ENCODE measurements at places on chromosomes 7 and 10. TPM values are rescaled to one million over a fixed set of nuclear protein-coding genes. Genes with fewer than 3 reads are reported as not detected.

The LBX1 gene
- total RNA-seq: not detected

DNA sequence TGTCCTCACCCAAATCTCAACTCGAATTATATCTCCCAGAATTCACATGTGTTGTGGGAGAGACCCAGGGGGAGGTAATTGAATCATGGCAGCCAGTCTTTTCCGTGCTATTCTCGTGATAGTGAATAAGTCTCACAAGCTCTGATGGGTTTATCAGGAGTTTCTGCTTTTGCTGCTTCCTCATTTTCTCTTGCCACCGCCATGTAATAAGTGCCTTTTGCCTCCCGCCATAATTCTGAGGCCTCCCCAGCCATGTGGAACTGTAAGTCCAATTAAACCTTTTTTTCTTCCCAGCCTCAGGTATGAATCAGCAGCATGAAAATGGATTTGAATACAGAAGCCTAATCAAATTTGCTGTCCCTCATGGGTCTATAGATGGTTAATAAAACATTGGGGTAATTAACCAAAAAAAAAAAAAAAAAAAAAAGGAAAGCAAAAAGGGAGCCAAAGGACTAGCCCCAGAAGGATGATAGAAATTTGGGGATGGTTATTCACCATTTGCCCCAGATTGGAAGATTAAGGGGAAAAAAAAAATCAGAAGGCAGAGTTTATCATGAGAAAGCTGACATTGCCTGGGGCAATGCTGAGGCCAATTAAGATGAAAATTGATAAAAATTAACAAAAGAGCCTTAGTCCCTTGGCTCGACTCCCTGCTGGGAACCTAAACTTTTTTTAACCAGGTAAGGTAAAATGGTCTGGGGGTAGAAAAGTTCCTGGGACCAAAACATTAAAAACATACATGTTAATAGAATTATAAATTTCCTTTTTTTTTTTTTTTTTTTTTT is 27.6 kb downstream of the AVL9 start:
- no peak for DNase-seq

DNA sequence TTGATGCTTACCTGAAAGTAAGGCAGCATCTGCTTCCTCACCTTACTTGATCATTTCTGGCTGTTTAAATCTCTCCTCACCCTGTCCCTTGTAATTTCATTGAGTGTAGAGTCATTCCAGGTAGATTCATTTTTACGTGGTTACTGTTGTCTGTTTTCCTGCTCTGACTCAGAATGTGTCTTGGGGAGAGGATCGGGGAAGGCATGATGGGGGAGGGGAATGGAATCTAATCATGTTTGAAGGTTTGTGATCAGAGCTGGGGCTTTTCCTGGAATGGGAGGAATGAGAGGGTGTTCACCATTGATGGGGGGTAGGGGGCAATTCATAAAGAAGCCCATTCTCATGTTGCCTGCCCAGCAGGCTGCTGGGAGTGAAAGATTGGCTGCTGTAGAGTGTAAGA is 18.7 kb downstream of the SEC24C start:
- DNase-seq: no peak

DNA sequence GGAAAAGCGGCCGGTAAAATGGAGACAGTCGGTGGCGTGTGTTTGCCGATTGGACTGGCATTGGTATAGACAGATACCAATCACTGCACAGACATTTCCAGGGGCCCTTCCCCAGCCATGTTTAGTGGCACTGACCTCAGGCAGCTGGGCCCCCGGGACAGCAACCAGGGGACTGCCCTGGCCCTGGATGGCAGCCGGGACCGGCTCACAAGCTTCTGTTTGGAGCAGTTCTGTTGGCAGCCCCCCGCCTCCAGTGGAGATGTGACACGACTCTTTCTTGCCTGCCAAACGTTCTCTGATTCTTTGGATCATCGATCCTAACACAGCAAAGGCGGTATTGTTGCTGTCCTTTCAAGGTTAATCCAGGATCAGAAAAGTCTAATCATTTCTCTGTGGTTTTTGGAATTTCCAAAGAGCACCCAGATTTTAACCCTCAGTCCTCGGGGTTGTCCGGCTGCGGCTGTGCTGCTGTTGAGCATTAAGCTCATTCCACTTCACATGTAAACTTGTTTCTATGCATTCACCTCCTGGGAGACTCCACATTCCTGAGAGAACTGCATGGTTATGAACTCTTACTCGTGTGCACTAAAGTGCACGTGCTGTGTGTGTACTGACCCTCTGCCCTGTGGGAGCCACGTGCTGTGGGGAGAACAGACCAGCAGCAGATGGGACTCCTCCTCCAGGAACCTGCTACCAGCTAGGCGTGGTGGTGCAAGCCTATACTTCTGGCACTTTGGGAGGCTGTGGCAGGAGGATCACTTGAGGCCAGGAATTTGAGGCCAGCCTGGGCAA is 46.0 kb downstream of the FOXK1 start:
- no peak for DNase-seq

The HTR5A gene
- total RNA-seq: not detected

- DNase-seq: no peak
Observed at GRCh38 chr10:89589101-89589720, 53.8 kb upstream of the SLC16A12 start.

The SHH gene
- 4.5 TPM for total RNA-seq

- DNase-seq: no peak
Observed at GRCh38 chr7:4129481-4130122, 552.5 kb upstream of the FOXK1 start.

The VIPR2 gene
- not detected for total RNA-seq

DNA sequence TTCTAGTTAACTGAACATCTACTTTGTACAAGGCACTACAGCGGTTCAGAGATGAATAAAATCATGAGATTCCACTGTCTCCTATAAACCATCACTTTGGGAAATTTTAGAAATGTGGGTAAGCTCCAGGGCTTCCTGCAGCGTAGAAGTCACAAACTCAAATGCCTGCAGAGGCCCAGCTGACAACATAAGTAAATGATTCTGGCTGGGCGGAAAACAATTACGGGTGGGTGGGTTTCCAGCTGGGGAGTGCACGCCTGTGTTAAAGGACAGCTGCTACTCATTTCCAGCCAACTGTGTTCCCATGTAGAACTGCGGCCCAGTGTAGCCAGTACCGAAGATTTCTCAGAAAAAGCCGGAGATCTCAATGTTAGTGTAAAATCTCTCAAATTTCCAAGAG is 69.5 kb upstream of the ATRNL1 start:
- DNase-seq: no peak

DNA sequence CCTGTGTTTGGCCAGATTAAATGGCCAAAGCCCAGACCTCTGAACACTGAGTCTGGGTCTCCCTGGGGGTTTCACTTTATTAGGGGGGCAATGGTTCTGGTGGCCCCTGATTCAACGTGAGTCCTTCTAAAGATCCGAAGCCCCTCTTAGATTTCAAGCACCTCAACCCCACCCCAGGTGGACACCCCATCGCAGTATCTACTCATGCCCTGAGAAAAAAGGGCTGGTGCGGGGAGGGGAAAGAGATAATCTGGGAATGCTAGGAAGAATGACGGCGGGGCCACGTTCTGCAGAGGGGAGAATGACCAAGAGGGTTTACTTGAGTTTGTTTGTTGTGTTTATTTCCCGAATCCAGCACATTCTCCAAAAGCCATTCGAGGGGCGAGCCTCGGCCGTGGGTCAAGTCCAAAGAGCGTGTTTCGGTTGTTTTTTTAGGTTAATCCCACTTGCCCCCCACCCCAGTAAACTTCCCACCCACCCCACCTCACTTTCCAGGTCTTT is 832 bp downstream of the PDLIM1 start:
- no peak for DNase-seq

DNA sequence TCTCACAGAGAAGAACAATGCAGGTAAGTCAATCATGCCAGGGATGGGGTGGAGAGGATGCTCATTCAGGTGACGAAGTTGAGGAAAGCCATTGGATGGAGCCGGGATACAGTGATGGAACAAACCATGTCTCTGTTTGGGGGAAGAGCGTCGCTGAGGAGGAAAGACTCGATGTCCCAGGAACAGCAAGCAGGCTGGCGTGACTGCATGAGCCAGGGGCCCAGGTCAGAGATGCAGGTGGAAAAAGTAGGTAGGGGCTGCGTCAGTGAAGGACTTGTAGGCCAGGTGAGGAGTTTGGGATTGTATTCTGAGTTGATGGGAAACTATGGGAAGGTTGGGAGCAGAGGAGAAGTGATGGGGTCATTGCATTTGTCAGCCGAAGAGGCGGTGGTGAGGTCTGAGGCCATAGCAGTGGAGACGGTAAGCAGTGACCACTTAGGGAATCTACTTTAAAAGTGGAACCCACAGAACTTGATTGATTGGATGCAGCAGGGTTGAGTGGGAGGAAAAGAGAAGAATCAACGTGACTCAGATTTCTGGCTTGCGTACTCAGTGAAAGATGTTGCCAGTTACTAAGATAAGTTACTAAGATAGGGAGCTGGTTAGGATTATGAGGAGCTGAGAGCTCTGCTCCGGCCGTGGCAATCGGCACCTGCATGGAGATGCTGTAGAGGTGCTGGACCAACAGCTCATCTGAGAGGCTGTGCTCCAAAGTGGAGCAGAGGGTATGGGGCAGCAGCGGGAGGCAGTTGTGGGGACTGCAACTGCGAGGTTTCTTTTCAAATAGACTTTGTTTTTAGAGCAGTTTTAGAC is 12.5 kb upstream of the IL2RA start:
- no peak for DNase-seq

- no peak for DNase-seq
Observed at GRCh38 chr10:32211046-32211363, 136.0 kb downstream of the EPC1 start.

DNA sequence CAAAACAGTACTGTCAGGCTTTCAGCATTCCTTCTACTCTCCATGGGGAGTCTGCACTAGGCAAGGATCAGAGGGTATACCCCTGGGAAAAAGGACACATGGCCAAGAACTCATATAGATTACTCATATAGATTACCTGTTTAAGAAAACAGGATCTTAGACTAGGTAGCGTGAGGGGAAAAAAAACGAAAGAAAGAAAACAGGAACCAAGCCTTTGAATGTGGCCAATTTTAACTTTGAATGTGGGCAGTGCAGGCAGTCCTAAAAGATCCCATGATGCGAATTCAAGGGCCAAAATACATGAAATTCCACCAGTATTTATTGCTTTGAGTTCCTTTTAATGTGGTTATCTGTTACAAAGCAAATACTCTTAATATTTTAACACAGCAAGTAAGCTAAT is 108.6 kb upstream of the TAC1 start:
- DNase-seq: no peak

The FAM180A gene
- not detected for total RNA-seq

GRCh38 chr10:89887406-89887805 is 186.0 kb downstream of the KIF20B start:
- no peak for DNase-seq

The FAM13C gene
- 0.21 TPM for total RNA-seq

DNA sequence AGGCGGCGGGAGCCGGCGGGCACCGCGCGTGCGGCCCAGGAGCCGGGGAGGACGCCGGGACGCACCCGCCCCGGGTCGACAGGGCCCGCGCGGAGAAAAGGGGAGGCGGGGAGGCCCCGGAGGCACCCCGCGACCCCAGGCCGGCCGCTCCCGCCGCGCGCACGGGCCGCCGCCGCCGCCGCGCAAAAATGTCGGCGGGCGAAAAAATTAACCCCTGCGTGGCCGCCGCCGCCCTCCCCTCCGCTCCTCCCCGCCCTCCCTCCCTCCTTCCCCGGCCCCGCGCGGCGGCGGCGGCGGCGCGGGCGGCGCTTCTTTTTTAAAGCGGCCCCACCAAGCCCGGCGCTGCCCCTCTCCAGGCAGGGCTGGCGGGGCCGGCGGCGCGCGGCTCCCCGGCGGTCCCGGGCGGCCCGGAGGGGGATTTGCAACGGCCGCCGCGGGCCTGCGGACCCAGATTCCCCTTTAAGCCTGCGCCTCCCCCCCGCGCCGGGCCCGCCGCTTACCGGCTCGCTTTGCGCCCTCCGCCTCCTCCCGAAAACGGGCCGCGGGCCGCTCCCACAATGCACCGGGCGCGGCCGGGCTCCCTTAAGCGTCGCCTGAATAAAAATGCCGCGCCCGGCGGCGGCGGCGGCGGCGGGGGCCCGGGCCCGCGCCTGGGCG is 465 bp downstream of the SEPHS1 start:
- DNase-seq: no peak

The FGFBP3 gene
- 0.42 TPM for total RNA-seq

DNA sequence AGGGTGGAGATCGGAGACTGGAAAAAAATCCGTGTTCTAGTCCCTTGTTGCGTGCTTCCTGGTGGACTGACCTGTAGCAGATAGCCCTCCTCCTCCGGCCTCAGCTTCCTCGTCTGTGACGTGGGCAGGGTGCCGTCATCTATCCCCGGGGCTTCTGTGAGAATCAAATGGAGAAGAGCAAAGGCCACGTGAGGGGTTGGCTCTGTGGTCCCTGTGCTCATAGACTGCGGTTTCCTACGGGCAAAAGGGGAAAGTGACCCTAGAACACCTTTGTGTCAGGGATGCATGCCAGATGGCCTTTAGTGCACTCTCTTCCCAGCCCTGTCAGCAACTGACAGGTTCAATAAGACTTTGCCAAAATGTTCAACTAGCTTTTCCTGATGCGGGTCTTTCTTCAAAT is 33.7 kb downstream of the GRK5 start:
- DNase-seq: no peak

- no peak for DNase-seq
Observed at GRCh38 chr7:22200238-22200637, 156.7 kb downstream of the RAPGEF5 start.

DNA sequence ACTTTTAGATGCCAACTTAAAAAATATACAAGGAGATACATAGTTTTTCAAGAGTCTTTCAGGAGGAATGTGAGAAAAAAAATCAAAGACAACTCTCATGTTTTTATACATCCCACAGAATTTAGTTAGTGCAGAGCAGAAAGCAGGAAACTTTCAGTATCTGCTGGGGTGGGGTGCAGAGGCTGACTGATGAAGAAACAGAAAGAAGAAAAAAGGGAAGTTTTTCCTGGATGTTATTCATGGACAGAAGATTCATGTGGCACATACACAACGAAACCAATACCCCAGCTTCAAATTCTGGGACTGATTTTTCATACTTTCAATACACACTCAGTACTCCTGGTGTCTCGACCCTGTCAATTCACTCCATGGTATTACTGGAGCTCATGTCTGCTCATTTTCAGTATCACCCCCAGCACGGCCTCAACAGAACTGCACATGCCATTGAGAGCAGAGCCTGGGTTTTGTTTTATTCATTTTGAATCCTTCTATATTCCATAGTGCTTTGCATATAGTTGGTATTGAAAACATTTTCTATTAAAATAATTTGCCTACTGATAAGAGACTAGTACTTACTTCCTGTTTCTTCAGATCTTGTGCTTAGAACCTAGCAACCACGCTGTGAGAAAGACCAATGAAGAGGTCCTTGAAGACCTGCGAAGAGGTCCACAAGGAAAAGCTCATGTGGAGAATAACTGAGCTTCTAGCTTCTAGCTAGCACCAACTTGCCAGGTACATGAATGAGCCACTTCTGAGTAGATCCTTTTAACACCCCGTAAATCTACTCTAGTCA is 49.0 kb downstream of the NDUFB2 start:
- no peak for DNase-seq
